ENCODE measurements at places on chromosomes 1 and 21.

GRCh38 chr1:210700083-210700482 lies 371.4 kb downstream of the HHAT start:
- no peak for DNase-seq

- DNase-seq = no peak
These were observed 159.2 kb downstream of the PIGK start for GRCh38 chr1:77060000-77060399.

GRCh38 chr1:171434717-171435346 lies 50.5 kb upstream of the PRRC2C start:
- DNase-seq = peak; percentile 15

GRCh38 chr1:25718732-25719131 lies 81.3 kb upstream of the SELENON start:
- no peak for DNase-seq

DNA sequence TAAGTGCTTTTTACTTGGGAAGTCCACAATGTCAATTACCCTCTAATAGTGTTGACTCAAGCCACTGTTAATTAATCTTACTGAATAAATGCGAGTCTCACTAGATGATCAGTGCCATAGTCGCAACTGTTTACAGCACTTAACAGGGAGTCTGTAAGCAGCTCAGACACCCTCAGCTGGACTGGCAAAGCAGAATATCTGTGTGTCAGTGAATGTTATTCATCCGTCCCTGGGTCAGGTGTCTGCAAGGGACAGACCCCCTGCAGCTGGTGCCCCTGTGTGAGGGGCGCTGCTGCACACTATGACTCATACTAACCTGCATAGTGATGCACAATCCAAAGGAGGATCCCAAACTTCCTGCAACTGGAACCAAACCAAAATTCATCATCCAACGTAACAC lies 306.5 kb downstream of the HHIPL2 start:
- DNase-seq = peak; percentile 62

- DNase-seq = no peak
These were observed 40.0 kb upstream of the PTPRC start for GRCh38 chr1:198598796-198599321.

GRCh38 chr1:107365527-107366240 lies 224.8 kb downstream of the NTNG1 start:
- peak; percentile 42 for DNase-seq

DNA sequence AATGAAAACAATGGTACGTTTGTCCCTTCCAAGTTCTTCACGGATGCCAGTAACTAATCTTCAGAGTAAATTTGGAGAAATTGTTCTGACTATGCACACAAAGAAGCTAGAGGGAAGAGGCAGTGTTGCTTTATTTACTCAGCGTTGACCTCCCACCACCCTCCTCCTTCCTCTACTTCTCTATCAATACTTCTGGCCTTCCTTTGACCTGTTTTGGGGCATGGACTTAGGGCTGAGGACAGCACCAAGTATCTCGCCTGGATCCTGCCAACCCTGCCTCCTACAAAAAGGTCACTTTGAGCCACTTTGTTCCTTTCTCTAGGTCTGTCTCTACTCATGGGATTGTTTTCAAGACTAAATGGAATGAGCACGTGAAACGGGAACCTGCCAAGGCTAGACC lies 282.6 kb downstream of the DSCAM start:
- DNase-seq = no peak

- no peak for DNase-seq
These were observed 8.7 kb upstream of the CADM3 start for GRCh38 chr1:159162516-159163265.

DNA sequence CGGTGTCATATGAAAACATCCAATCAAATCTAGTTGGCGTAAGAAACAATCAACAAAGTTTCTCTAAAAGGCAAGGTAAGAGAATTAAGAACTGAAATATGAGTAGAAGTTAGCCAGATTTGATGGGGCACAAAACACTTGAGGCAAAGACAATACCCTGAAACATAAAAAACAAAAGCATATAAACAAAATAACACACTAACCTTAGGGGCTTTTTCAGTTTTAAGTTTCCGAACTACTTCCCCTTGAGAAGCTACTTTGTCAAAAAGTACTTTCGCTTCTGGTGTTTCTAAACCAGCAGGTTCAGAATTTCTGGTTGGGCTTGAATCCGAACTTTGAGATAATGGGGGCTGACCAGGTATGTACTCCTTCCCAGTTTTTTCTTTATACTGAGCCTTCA lies 57.9 kb downstream of the EPRS1 start:
- DNase-seq = no peak

DNA sequence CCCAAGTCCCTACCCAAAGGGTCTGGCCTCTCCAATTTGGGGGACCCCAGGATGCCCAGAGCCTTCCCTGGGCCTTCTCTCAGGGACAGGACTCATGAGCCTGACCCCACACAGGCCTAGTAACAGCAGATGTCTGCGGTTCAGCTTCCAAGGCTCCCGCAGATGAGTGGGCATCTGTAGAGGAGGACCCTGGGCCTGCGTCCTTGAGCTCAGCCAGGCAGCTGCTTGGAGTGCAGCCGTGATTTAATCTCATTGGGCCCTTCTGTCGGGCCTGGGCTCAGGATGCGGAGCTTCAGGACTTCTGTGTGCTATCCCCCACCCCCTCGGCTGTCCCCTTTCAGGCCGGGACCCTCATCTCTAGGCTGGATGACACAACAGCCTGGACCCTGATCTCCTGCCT lies 35.4 kb downstream of the IGSF21 start:
- DNase-seq = no peak

DNA sequence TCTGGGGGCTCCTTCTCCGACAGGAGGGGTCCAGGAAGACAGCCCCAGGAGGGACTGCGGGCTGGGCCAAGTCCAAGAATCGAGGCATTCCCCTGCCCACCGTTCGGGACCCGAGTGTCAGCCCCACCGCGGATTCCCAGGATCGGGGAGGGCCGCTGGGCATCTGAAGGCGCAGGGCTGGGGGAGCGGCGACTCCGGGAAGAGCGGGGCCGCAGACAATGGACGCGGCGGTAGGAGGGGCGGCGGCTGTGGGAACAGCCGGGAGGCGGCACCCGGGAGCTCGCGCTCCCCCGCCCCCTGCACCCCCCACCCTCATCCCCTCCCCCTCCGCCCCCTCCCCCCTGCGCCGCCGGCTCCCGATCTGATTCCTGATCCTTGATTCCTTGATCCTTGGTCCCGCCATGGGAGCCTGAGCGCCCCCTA lies at the start of gene VANGL2:
Gene VANGL2 (plus strand): TSS at position 342 of the 423 bp plus-strand sequence. CDS start 15,274 bp downstream, outside the sequence.
- peak; percentile 50 for DNase-seq

- no peak for DNase-seq
These were observed 4.4 kb upstream of the XPR1 start for GRCh38 chr1:180627411-180627810.

DNA sequence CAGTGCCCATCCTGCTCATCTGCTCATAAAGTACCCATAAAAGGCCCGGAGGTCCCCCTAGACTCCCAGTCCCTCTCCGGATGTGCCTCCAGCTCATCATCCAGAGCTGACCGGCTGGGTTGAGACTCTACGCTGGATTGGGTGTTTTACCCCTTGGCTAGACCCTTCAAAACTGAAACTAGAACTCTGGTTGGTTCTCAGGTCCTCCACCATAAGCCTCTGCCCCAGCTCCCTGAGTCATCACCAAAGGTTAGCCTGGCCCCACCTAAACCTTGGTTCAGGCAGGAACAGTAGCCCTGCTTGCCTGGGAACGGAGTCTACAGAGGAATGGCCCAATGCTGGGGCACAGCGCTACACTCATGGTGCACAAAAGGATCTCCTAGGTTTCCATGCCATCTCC lies 75.1 kb downstream of the TLR5 start:
- no peak for DNase-seq

- DNase-seq = no peak
These were observed 23.0 kb upstream of the DDOST start for GRCh38 chr1:20684050-20684620.

DNA sequence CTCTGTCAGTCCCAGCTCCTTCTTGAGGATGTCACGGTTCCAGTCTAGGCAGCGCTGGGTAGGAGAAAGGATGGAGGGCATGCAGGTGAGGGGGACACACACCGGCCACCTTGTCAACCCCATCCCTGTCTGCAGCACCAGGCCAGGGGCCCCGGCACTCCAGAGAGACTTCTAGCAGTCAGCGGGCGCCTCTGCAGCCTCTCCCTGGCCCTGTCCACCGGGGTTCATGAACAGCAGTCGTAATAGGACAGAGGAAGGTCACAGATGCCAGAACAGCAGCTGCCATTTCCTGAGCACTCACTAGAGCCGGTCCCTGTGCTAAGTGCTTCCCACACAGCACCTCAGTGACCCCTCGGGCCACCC lies 16.3 kb upstream of the SDHB start:
- no peak for DNase-seq

- peak; percentile 32 for DNase-seq
These were observed 157.7 kb downstream of the TOMM20 start for GRCh38 chr1:234970731-234971476.

GRCh38 chr1:6281511-6282402 lies 20.9 kb upstream of the GPR153 start:
- no peak for DNase-seq

- DNase-seq = no peak
These were observed 168.1 kb downstream of the AMY1C start for GRCh38 chr1:103917795-103918194.

GRCh38 chr1:157043685-157044084 lies 1.9 kb downstream of the ARHGEF11 start:
- DNase-seq = no peak

DNA sequence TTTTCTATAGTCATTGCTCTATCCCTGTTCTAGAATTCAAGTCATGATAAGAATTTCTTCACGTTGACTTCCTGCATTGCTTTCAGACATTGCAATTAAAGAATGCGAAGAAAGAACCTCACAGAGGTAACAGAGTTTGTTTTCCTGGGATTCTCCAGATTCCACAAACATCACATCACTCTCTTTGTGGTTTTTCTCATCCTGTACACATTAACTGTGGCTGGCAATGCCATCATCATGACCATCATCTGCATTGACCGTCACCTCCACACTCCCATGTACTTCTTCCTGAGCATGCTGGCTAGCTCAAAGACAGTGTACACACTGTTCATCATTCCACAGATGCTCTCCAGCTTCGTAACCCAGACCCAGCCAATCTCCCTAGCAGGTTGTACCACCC lies 10.6 kb downstream of the APCS start:
- no peak for DNase-seq

DNA sequence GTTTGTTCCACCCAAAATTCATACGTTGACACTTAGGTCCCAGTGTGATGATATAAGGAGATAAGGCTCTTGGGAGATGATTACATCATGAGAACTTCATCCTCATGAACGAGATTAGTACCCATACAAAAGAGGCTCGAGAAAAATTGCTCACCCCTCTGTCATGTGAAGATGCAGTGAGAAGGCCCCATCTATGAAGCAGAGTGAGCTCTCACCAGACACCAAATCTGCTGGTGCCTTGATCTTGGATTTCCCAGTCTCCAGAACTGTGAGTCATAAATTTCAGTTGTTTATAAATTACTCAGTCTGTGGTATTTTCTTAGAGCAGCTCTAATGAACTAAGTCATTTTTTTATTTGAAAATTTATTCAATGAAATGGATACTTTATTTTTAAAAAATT lies 42.6 kb upstream of the USP25 start:
- DNase-seq = no peak

DNA sequence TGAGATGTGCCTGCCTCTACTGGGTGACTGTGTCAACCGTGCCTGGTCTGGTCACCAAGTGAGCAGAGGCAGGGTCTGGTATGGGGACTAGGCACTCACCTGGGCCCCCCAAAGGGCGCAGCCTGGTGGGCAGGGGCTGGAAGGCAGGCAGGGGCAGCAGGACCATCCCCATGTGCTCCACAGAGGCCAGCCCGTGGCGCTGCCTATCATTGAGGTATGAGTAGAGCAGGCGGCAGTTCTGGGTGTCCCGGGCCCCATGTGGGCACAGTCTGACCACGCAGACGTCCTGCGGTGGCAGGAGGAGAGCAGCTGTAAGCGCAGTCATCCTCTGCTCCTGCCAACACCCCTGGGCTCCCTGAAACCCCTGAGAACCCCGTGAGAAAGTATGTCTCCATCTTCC lies 23.7 kb downstream of the SPOCD1 start:
- DNase-seq = no peak

DNA sequence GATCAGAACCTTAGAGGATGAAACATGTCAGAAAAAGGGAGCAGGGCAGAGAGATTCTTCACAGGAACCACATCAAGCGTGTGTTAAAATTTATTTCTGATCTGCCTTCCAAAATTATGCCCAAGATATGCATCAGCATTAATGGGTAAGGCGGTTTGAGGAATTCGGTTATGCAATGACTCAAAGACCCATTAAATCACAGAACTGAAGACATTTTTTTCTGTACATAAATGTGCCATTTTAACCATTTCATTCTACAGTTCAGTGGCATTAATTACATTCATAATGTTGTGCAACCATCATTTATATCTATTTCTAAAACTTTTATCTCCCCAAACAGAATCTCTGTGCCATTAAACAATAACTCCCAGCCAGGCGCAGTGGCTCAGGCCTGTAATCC lies 43.4 kb downstream of the CNST start:
- no peak for DNase-seq

DNA sequence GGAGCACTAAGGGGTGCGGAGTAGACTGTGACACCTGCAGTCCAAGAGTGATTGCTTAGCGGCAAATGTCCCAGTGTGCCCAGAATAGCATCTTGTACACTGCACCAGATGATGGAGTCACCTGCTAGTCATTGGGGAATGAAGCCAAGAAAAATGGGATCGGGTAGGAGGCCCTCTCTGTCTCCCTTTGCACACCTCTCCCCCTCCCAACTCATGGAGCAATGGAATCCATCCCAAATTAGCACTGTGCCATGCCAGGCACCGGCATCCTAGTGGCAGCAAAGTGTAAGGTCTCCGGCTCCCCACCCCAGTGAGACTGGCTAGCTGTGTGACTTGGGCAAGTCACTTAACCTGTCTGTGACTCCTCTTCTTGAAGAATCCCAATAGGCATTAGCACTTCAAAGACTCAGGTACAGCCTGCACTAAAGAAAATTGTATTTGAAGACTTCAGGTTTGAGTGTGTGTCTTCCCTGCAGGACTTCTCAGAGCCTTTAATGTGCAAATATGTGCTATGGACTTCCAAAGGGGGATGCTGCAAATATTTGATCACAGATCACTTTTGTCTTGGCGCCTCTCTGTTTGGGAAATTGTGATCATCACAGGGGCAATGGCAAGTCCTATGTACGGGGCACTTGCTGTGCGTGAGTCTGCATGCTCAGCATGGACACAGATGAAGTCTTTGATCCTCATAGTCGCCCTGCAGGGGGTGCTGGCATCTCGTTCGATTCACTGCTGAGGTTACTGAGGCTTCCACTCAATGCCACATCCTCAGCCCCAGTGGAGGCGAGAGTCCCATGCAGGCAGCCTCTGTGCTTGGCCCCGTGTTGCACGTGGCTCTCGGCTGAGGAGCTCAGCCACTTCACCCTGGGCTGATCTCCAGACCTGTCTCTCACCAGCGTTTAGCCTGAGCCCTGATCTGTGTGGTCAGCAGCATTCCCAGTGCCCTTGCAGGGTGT lies 272.9 kb upstream of the C1orf174 start:
- DNase-seq = no peak

- DNase-seq = no peak
These were observed 23.6 kb downstream of the ACTA1 start for GRCh38 chr1:229410370-229410691.

GRCh38 chr1:26025517-26025916 lies 3.9 kb downstream of the EXTL1 start:
- DNase-seq = no peak

All from NCI-H2081 (cell line).